Activated T-helper 1 cell treated with Interleukin-2 at 50 U/mL for 16 hours (primary cell): ENCODE measurements at places on chromosomes 7 and 10.

DNA sequence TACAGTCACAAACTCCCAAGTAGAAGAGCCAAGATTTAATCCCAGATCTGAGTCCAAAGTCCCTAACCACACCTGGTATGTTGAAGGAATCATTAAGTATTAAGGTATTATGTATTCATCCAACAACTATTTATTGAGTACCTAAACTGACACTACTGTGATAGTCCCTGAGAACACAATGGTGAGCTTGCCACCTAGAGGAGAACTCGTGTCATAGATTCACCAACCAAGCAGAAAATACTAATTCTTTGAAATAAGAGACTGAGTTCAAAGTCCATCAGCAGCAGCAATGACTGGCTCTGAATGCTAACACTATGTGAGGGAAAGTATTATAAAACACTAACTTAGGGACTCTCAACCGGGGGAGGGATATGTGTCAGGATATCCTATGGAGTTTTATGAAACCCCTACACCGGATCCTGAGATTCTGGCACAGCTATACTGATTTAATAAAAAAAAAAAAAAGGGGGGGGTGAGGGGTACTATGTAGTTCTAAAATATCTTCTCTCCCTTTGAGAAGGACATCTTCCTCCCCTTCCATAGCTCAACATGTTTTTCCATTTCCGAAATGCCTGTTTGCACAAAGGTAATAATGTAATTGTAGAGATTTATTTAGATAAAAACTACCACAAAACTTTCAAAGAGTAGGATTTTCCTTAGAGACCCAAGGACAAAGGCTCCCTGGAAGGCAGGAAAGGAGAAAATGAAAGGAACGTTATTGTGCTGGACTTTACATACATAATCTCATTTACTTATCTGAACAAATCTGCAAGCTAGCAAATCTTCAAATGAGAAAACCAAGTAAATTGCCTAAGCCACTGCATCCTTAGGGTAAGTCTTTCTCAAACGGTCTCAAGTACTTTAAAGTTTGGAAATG, 1.6 kb downstream of the NCOA4 start:
- DNase-seq, result no peak

DNA sequence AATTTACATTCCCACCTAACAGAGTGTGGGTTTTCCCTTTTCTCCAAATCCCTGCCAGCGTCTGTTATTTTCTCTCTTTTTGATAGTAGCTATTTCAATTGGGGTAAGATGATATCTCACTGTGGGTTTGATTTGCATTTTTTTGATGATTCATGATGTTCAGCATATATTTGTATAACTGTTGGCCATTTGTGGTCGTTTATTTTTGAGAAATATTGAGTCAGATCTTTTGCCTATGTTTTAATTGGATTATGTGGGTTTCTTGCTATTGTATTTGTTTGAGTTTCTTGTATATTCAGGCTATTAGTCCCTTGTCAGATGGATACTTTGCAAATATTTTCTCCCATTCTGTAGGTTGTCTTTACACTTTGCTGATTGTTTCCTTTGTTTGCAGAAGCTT, 193.8 kb downstream of the ABCA13 start:
- DNase-seq, result no peak

- no peak for DNase-seq
Observed at GRCh38 chr10:114925587-114926586, 12.1 kb upstream of the TRUB1 start.

GRCh38 chr7:27771111-27771510, 31.1 kb downstream of the TAX1BP1 start:
- DNase-seq, result no peak

DNA sequence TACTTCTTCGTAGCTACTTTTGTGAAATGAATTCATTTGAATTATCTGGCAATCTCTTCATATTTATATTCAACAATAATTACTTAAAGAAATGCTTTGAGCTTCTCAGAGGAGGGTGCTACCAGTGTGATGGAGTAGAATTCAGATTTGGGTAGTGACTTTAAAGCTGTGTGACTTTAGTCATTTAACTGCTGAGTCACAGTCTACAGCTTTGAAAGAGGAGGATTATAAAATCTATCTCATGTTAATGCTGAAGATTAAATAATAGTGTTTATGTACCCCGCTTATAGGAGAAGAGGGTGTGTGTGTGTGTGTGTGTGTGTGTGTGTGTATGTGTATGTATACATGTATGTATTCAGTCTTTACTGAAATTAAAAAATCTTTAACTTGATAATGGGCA, 68.2 kb downstream of the CFTR start:
- DNase-seq, result no peak

- DNase-seq, result no peak
Observed at GRCh38 chr7:80635533-80635932, 2.9 kb upstream of the CD36 start.

DNA sequence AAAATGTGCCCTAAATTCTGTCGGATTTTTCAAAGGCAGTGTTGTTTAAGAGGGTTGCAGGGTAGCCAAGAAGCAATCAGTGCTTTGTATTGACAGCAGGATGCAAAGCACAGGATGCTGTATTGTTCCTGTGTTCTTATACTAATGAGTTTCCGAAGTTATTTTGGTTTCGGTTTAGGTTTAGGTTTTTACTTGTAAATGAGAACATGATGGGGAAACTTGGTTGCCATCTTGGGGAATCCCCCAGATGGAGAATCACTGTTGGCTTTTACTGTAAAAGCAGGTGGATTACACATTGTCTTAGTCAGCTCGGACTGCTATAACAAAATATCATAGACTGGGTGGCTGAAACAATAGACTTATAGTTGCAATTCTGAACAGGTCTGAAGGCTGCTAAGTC, 72.1 kb downstream of the INHBA start:
- DNase-seq, result no peak

DNA sequence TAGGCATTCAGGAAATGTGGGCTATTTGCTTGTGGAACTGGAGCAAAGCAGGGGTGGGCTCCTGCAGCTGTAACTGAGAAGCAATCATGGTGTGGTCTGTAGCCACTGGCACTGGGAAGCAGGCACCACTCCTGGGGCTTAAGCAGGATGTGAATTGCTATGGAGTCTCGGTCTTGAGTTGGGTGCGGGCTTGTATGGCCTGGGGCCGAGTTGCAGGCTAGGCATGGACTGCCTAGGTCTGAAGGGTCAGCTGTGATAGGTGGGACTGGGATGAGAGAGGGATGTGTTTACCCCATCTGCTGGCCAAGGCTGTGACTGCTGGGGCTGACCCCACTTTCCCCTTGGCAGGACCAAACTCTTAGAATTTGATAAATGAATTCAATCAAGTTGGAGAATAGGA, 43.0 kb downstream of the ADCY1 start:
- DNase-seq, result no peak

DNA sequence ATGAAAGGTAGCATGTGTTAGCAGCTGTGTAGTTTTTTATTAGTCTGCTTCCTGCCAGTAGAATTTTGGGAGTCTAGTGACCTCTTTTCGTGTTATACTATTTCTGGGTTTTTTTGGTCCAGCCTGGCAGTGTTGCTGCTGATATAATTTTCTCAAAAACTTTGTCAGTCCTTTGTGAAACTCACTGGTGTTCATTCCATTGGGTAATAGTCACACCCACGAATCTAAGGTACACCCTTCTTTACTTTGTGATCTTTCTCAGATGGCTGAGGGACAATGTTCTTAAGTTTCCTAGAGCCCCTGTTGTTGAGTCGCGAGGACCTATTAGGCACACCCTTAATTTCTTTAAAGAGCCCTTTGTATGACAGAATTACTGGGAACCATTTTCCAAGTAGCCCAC, 52.3 kb downstream of the TPST1 start:
- no peak for DNase-seq

DNA sequence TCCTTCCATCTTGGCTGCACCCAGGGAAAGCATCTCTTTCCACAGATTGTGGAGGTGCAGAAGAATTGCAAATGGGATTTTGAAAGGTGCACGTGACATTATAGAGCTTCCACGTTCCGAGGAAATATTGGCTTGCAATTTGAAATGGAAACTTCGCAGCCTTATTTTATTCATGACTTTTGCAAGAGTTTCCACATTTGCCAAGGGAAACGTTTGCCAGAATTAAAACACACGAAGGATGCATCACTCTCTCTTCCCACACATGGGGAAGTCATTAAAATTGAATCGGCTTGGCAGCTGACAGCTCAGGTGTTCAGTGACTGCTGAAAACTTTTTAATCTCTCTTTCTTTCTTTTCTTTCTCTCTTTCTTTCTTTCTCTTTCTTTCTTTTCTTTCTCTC, 475.4 kb upstream of the IGFBP3 start:
- no peak for DNase-seq

DNA sequence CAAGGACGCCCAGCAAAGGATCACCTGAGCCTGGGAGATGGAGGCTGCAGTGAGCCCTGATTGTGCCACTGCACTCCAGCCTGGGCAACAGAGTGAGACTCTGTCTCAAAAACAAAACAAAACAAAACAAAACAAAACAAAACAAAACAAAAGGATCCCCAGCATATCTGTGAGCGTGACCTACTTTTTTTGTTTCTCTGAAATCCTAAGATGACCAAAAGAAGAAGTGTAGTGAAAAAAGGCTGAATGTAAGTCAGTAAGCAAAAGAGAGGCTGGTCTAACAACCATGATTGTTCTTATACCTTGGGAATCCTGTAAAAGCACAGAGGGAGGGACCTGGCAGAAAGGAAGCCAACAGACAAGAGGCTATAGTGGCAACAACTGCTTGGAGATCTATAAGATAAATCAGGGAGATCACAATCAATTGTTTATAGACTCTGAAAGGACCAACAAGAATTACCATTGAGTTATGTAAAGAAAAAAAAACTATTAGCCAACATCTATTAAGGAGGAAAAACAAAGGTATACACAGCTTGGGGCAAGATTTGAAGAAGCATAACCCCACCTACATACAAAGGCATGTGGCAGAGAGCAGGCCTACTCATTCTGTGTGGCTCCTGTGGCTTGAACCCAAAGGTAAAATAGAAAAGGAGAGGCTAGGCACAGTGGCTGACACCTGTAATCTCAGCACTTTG, 255.2 kb upstream of the KLF14 start:
- no peak for DNase-seq

DNA sequence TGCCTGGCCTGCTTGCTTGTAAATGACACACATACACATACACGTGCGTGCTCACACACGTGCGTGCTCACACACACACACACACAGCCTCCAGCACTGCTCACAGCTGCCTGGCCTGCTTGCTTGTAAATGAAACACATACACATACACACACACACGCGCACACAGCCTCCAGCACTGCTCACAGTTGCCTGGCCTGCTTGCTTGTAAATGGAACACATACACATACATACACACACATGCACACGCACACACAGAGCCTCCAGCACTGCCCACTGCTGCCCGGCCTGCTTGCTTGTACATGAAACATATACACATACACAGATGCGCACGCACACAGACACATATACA, 397.2 kb downstream of the PLXNA4 start:
- DNase-seq, result no peak

- DNase-seq, result no peak
Observed at GRCh38 chr10:15802375-15802949, 57.8 kb downstream of the MINDY3 start.

DNA sequence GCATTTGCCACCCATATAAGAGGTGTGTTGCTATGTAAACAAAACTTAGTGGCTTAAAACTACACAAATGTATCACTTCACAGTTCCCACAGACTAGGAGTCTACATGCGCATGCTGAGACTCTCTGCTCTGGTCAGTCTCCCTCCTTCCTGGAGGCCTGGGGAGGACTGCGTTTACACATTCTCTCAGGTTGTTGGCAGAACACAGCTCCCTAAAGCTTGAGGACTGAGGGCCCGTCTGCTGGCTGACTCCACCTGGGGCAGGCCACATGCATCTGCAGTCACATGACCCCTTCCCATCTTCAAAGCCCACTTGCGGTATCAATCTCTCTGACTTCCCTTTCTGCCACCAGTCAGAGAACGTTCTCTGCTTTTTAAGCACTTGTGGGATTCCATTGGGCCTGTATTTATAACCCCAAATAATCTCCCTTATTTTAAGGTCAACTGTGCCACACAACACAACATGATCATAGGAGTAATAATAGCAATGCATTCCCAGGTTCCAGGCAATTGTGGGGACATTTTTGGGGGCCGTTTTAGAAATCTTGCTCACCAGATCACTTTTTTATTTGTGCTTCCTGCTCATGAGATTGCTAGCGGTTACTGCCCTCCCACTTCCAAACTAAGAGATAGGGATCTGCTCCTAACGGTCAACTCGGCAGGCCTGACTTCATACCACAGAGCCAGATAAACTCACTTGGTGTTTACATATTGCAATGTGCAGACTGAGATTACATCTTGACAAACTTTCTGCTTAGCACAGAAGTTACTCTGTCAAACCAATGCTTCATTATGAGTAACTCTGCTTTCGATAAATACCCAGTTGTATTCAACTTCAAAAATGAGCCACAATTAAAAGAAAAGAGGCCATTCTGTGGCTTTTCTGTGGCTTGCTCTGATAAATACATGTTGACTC, 96.3 kb downstream of the ALOX5 start:
- peak; percentile 14 for DNase-seq

DNA sequence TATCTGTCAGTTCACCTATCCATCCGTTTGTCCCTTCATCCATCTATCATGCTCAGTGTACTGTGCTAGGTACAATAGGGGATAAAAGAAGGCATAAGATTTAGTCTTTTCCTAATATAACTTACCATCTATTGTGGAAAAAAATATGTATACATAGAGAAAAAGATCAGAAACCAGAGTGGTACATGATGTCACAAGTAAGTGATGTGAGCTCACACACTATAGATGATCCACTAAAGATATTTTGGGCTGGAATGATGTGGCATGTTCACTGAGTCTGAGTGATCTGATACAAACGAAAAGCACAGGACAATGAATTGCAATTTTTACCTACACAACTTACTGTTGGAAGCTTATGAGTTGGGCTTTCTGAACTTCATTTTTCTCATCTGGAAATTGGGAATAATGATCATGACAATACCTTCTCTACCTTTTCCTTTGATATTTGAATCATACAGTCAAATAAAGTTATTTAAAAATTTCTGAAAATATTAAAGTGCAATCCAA, 2.7 kb upstream of the TFAM start:
- no peak for DNase-seq

DNA sequence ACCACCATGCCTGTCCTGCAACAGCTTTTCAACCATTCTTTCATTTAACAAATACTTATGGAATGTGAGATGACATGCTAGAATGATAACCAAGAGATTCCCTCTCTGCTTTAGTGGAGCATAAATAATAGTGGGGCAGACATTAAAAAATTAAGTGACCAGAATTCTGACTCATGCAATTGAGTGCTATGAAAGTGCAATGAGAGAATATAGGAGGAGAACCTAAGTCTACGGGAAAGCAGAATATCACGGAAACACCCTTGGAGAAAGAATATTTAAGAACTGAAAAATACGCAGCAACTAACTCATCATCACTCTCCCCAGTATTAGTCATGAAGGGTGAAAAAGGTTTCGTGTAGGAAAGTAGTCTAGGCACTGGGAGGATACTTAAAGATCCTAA, 7.1 kb downstream of the KIF5B start:
- DNase-seq, result no peak
